Stimulated activated CD4-positive, alpha-beta T cell treated with anti-CD3 and anti-CD28 coated beads, Interleukin-1b, Interleukin-23, amount 100 ng/mL, for 24 hours (primary cell): ENCODE measurements at places on chromosomes 12 and 14.

DNA sequence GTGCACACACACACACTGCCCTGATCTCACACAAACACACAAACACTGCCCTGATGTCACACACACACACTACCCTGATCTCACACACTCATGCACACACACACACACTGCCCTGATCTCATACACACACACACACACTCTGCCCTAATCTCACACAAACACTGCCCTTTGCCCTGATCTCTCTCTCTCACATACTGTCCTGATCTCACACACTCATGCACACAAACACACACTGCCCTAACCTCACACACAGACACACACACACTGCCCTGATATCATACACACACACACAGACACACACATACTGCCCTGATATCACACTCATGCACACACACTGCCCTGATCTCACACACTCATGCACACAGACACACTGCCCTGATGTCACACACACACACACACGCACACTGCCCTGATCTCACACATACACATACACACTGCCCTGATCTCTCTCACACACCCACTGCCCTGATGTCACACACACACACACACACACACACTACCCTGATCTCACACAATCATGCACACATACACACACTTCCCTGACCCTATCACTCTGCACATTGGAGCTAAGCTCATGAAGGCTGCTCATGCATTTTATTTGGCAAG, 97.6 kb upstream of the DIO3 start:
- no peak for DNase-seq

DNA sequence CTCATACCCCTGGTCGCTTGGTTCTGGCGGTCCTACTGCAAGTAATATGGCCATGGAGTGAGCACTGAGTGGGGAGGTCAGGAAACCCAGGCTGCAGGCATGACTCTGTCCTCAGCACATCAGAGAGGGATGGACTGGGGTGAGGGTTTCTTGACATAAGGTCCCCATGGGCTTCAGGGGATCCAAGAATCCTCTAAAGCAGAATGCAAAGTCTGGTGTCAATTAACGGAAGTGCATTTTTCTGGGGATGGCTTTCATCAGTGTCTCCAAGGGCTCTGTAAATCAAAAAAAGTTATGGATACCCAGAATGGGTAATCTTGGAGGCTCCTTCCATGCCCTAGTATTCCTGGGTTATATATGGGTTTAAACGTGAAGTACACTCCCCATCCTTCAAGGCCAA, 3.7 kb downstream of the FIGNL2 start:
- DNase-seq, result no peak

DNA sequence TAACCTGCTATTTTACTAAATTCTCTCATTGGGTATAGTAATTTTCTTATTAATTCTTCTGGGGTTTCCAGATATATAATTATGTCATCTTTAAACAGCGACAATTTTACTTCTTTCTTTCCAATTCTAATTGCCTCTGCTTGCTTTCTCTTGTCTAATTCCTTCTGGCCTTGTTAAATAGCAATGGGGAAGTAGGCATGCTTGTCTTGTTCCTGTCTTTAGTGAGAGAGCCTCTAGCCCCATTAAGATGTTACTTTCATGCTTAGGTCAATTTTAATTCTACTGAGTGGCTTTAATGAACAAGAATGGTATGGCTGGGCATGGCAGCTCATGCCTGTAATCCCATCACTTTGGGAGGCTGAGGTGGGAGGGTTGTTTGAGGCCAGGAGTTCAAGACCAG, 31.7 kb downstream of the LRTM2 start:
- no peak for DNase-seq

GRCh38 chr12:93397412-93397811, 19.7 kb downstream of the NUDT4 start:
- DNase-seq, result no peak

- no peak for DNase-seq
Measured at GRCh38 chr12:108191938-108192337, 62.9 kb downstream of the WSCD2 start.

DNA sequence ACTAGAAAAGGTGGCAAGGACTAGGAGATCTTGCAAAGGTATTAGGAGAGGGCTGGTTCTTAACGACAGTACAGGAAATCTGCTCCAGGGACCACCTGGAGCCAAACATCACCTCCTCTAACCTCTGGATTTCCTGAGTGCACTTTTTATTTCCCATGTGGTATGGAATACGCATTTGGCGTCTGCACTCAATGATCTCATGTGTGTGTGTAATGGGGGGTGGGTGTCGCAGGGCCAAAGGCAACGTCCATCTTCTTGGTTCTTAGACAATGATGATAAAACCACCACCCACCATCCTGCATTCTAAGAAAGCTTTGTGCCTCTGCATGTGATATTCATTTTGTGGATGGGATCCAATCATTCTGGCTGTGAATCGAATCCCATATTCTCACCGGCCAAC, 68.8 kb downstream of the CLMN start:
- DNase-seq, result no peak

- DNase-seq, result no peak
Measured at GRCh38 chr14:85619851-85620250, 89.9 kb downstream of the FLRT2 start.

GRCh38 chr12:30457621-30458289, 237.9 kb downstream of the IPO8 start:
- no peak for DNase-seq

DNA sequence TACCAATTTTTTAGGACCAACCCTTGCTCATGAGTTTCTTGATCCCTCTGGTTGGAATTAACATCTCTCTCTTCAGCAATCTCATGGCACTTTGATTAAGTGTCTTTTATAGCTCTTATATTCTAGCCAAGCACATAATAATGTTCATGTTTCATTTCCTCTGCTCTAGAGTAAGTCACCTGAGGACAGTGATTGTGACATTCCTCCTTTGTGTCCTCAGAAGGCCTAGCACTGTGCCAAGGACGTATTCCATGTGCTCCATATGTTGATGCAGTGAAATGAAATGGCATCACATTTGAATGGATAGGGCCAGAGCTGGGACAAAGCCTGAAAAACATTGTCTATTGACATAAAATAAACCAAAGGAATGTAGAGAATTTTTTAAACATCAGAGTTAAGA, 322.8 kb upstream of the PRICKLE1 start:
- no peak for DNase-seq

GRCh38 chr12:114697243-114697716, 13.3 kb upstream of the TBX3 start:
- DNase-seq, result no peak

- no peak for DNase-seq
Measured at GRCh38 chr12:88383405-88383804, 196.9 kb downstream of the KITLG start.

DNA sequence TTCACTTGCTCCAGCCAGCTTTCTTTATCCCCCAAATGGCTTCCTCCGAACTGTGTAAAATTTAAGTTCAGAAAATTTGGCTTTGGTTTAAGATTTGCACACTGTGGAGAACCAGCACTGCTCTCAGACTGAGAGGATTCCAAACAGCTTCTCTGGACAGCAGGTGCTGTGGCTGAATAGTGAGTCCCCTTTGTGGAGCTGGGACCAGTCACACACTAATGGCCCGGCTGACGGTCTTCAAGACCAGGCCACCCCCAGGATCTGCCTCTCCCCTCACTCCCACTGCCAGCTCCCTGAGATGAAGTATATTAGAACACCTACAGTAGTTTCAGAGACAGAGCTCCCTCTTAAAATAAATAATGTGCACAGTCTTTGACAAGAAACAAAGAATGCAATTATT, 267.3 kb downstream of the BCAT1 start:
- DNase-seq, result no peak

DNA sequence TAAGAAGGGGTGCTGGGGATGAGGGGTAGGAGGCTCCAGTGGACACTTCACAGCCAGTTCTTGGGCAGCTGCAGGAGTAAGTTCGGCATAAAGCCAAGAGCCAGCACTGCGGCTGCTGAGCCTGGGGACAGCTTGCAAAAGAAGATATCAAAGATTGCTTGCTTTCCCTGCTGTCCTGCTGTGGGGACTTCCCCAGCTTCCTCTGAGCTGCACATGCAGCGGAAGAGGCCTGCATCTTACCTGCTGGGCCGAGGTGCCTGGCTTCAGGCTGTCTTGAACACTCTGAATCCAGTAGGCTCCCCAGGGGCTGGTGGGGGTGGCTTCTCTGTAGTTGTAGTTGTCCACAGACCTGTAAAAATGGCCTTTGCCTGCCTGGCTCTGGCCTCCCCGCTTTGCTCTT, 1.3 kb downstream of the CHGA start:
- DNase-seq, result no peak

- no peak for DNase-seq
Measured at GRCh38 chr14:88009486-88009885, 4.6 kb downstream of the GPR65 start.

GRCh38 chr12:18658829-18659228, 79.0 kb downstream of the PLCZ1 start:
- DNase-seq, result no peak

- DNase-seq, result no peak
Measured at GRCh38 chr14:60133487-60133886, 31.7 kb downstream of the DHRS7 start.

- DNase-seq, result no peak
Measured at GRCh38 chr12:1424674-1425395, 169.5 kb downstream of the FBXL14 start.

- no peak for DNase-seq
Measured at GRCh38 chr12:27996761-27997160, 24.2 kb upstream of the PTHLH start.

- DNase-seq, result no peak
Measured at GRCh38 chr14:102893452-102893851, 29.0 kb upstream of the AMN start.

DNA sequence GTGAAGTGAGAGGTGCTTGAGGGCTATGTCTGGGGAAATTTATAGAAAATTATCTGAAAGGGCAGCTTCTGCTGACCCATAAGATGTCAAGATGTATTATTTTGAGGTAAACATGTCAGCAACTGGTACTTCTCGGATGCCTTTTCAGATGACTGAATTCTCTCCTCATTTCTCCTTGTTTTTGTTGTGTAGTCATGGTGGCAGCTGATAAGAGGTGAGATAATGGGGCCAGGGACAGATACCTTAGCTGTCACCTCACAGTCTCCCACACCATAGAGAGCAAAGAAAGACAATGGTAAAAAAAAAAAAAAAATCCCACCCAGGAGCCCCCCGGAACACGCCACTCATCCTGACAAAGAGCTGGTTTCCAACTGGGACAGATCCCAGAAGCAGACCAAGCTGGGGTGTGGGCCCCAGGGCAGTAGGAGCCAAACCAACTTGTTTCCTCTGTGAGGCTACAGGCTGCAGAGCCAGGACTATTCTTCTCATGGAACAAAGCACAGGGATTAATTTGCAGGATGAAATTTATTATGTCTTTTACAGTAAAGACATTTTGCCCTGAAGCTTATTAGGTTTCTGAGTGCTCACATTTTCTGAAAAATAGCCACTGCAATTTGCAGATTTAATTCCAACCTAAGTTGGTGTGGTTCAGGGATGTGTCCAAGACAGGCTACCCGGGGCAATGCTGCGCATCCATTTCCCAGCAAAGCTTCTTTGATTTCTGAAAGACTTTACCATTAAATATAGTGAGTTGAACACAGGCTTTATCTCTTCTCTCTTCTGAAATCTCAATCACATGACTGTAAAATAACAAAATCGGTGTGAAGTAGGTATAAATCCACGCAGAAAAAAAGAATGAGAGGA, 52.2 kb downstream of the NDUFA12 start:
- no peak for DNase-seq

DNA sequence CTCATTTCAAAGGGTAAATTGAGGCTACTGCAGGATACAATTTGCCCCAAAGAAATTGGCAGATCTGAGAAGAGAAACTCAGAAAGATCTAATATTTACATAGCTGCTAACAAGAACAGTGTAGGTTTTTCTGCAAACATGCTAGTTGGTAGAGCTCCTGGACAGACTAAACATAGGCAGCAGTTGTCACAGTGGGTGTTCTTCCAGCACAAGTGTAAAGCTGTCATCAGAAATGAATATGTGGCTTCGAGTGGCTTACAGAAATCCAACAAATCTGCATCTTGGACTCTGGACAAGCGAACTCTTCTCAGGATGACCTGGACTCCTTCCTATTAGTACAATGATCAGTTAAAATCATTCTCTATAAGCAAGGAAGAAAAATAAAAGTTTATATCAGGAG, 5.9 kb downstream of the CBX5 start:
- no peak for DNase-seq

DNA sequence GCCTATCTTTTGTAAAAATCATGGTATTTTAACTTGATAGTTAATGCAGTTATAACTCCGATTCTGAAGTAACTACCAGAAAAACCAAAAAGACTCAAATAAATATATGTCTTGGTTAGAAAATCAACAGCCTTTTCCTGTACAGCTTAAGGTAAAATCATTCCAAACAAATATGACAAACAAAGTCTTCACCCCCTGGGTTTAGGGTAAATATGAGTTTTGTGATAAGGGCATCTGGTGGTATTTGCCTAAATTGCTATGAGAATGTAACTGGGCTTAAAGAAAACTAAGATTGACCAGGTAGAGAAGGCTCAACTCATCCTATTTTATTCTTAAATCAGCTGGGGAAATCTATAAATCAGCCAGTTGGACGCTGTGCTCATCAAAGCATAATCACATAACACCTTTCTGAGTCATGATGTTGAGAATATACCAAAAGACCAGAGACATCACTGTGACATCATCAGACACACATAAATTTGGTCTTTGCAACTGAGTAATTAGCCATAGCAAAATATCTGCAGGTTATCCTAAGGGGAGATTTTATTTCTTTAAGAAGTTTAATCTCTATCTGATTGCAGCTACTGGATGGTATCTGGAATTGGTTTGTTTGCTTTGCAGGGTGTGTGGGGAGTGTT, 133.9 kb downstream of the STXBP6 start:
- DNase-seq, result no peak

- no peak for DNase-seq
Measured at GRCh38 chr12:131003716-131004045, 50.0 kb downstream of the ADGRD1 start.

DNA sequence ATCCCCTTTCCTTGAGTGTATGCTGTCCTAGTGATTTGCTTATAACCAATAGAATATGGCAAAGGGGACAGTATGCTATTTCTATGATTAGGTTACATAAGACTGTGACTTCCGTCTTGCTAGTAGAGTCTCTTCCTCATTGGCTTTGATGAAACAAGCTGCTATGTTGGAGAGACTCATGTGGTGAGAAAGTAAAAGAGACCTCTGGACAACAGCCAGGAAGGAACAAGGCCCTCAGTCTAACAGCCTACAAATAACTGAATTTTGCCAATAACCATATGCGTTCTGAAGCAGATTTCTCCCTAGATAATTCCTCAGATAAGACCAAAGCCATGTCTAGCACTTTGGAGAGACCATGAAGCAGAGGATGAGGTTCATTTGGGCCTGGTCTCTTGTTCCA, 134.5 kb upstream of the NAV3 start:
- DNase-seq, result no peak
